Panc1 (cell line): ENCODE measurements at places on chromosomes 7 and 10. TPM values are rescaled to one million over a fixed set of nuclear protein-coding genes. Genes with fewer than 3 reads are reported as not detected.

DNA sequence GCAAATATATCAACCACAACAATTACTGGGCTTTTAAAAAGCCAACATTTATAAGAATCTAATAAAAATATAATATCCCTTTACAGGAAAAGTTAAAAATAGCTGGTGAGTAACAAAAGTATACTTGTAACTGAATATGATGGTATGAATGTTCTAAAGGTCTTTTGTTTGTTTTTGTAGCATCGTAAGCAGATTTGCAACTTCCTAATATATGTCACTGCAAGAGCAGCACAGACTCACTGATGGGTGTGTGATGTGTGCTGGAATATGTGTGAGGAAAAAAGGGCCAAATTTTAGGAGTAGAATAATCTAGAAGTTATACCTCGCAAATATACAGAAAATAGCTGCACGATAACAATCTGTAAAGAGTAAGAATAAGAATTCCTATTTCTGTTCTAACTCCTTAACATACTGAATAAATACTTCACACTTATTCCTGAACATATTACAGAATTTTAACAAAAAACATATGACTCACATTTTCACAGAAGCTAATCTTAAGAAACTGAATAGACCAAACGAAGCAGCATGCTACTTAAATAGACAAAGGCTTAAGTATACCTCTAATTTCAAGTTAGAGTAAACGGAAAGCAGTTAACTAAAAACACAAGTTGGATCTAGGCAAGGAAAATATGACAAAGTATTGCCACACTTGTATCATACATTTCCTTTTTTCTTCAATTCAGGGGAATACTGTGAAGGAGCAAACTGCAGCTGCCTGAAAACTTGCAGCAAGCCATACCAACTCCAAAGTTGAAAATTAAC is 9.6 kb downstream of the ETV1 start:
- DNase-seq: no peak

DNA sequence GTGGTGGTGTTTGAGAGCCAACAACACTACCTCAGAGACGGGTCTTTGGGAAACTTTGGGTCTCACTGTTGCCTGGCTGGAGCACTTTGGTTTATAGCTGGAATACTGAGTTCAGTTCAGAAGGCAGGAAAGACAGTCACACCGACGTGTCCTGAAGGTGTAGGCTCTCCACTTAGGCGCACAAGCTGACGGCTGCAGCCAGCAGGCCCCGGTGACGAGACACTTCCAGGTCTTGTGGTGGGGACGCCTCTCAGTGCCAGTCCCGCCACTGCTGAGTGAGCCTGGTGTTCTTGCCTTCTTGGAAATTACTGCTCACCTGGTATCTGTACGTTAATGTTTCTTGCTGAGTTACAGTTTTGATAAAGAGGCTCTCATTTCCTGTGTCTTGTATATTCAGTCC is 74.0 kb downstream of the WDR37 start:
- DNase-seq: no peak

The IQUB gene
- total RNA-seq: 0.59 TPM

The RBM20 gene
- total RNA-seq: 0.10 TPM

The MYOZ1 gene
- total RNA-seq: not detected
